Gastroesophageal sphincter (tissue), 4 donors: ENCODE measurements at places on chromosomes 2 and 18. TPM values are rescaled to one million over a fixed set of nuclear protein-coding genes. Genes with fewer than 3 reads are reported as not detected.

- ATAC-seq: no peak
Measured at GRCh38 chr2:150944315-150944714, 317.3 kb downstream of the RBM43 start.

GRCh38 chr2:216320852-216321251, 51.4 kb downstream of the MARCHF4 start:
- no peak for ATAC-seq

DNA sequence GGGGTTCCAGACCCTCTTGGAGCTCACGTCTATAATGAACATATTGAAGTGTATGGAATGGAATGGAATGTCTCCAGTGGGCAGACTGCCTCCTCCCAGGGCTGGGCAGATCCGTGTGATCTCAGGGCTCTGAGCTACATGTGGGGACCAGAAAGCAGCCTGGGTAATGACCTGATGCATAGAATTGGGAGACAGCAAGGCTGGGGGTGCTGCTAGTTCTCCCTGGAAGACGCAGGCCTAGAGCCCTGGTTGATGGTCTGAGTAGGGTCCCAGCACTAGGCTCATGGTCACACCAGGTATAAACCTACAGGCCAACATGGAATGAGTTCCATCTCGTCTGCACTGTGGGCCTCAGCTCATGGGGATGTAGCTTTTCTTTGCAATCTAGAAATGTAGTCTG, 46.7 kb downstream of the ACAA2 start:
- ATAC-seq: no peak

- ATAC-seq: no peak
Measured at GRCh38 chr2:133674433-133675331, 106.4 kb upstream of the NCKAP5 start.

GRCh38 chr2:159226059-159226461, 60.4 kb downstream of the WDSUB1 start:
- peak; percentile 55 for ATAC-seq

DNA sequence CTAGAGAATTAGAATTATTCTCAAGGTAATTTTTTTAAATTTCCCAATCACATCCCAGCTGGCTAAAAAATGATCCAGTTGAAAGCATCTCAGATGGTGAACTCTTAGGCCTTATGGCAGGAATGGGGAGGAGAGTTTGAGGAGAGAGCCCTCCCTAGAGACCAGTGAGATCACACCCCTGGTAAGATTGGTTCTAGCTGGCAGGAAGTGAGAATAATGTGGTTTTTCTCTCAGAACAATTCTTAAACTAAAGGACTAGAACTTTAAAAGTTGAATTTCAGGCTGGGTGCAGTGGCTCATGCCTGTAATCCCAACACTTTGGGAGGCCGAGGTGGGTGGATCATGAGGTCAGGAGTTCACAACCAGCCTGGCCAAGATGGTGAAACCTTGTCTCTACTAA, 120.2 kb downstream of the MYO3B start:
- no peak for ATAC-seq

MRPS5 gene
- total RNA-seq: 36.8 TPM

KHK gene
- 6.1 TPM for total RNA-seq

MC2R gene
- total RNA-seq: not detected

TXNDC2 gene
- total RNA-seq: not detected

NCKAP1 gene
- total RNA-seq: 345 TPM

REG1A gene
- not detected for total RNA-seq

COBLL1 gene
- 25.7 TPM for total RNA-seq

IRS1 gene
- 26.1 TPM for total RNA-seq
